ENCODE measurements at places on chromosomes 16 and 17. TPM values are rescaled to one million over a fixed set of nuclear protein-coding genes. Genes with fewer than 3 reads are reported as not detected.

ZNF830 gene
- 55.6 TPM for total RNA-seq

GRCh38 chr16:50267651-50268050, 1.3 kb downstream of the ADCY7 start:
- H3K36me3 ChIP-seq = peaks cover 2% of the 10 kb centered on the region
- peak overlapping the region; percentile 97 for H3K27ac ChIP-seq
- peak overlapping the region; percentile 96 for H3K4me3 ChIP-seq
- peak; percentile 44 for DNase-seq
- H3K4me1 ChIP-seq = peaks cover 98% of the 10 kb centered on the region

- no peak overlapping the region for H3K27ac ChIP-seq
- DNase-seq = no peak
- no peaks in the 10 kb centered on the region for H3K36me3 ChIP-seq
These were observed 5.4 kb upstream of the BCAR1 start for GRCh38 chr16:75256696-75257343.

CFAP97D1 gene
- not detected for total RNA-seq

DNA sequence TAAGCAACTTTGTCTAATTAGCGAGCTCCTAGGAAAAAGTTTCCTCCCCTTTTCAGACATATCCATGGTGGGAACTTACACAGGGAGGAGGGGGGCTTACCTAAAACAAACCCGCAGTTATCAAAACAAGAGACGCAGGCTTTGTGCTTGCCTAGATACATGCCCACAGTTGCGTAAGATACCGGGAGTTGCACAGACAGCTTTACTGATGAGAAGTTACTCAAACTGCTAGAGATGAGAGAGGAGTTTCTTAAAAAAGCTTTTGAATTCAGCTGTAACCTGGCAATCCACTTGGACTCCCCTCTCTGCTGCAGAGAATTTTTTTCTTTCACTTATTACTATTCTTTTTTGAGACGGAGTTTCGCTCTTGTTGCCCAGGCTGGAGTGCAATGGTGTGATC, 6.8 kb upstream of the ZP2 start:
- H3K4me1 ChIP-seq = no peaks in the 10 kb centered on the region
- peaks cover 15% of the 10 kb centered on the region for H3K27me3 ChIP-seq
- no peak for DNase-seq
- no peak overlapping the region for H3K27ac ChIP-seq

TBX6 gene
- total RNA-seq = 2.4 TPM

DNA sequence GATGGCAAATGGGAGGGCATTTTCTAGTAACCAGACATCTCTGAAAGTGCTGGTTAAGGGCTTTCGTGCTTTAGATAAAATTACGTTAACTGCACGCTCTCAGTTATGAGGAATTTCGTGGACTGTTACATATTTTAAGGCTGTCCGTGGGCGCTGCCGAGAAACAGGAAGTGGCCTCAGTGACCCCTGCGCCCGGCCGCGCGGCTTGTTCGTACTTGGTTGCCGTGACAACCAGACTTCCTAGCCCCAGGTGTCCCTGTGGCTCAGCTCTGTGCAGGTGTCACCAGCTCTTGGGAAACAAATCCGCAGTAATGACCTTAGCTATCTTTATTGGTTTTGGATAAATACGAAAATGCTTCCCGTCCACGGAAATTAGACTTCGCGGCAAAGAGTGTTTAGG, 52.7 kb downstream of the LMF1 start:
- H3K27me3 ChIP-seq = no peaks in the 10 kb centered on the region
- H3K27ac ChIP-seq = no peak overlapping the region
- H3K4me1 ChIP-seq = peaks cover 12% of the 10 kb centered on the region
- no peak for DNase-seq
- no peak overlapping the region for H3K4me3 ChIP-seq

- H3K4me3 ChIP-seq = no peak overlapping the region
- no peak for DNase-seq
- peaks cover 16% of the 10 kb centered on the region for H3K27me3 ChIP-seq
- peaks cover 6% of the 10 kb centered on the region for H3K4me1 ChIP-seq
These were observed 642.7 kb downstream of the HS3ST4 start for GRCh38 chr16:26334218-26335111.

GRCh38 chr17:68749349-68750207, 148.4 kb upstream of the FAM20A start:
- H3K4me1 ChIP-seq = no peaks in the 10 kb centered on the region
- H3K27me3 ChIP-seq = peaks cover 9% of the 10 kb centered on the region
- peak overlapping the region; percentile 3 for H3K27ac ChIP-seq
- no peaks in the 10 kb centered on the region for H3K36me3 ChIP-seq

KRT222 gene
- not detected for total RNA-seq

KCTD5 gene
- total RNA-seq = 24.3 TPM

DNA sequence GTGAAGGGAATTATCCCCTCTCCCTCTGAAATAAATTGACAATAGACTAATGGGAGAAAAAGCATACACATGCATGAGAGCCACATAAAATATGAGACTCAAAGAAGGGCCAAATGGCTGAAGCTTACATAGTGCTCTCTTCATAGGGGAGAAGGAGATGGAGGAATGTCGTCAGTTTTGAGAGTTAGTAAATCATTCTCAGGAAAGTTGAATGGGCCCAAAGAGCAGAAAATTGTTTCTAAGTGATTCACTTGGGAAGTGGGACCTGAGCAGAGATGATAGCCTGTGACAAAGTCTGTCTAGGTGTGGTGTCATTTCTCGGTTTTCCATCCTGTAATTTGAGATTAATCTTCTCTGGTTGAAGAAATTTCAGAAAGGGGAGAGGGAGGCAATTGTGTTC, 35.0 kb downstream of the BCAS3 start:
- H3K4me3 ChIP-seq = no peak overlapping the region
- H3K4me1 ChIP-seq = no peaks in the 10 kb centered on the region
- peaks cover 33% of the 10 kb centered on the region for H3K36me3 ChIP-seq
- no peak for DNase-seq
- H3K27me3 ChIP-seq = no peaks in the 10 kb centered on the region
- no peak overlapping the region for H3K27ac ChIP-seq

DNA sequence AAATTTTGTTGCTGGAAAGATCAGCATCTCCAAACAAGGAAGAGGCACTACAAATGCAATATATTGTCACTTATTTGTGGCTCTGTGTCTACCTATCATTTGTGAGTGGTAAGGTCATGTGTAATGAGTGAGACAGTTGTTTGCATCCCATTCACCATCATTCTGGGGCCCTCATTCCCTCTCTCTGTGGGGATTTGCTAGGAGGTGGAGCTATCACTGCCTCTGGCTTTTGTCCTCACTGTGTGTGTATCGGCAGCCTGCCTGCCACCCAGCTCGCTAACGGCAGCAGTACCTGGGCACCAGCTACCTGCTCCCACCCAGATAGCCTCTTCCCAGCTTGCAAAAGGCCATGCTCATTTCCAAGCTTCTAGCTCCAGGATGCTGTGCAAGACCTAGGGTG, 379.2 kb upstream of the ZFHX3 start:
- no peak overlapping the region for H3K27ac ChIP-seq
- H3K36me3 ChIP-seq = no peaks in the 10 kb centered on the region
- no peak overlapping the region for H3K4me3 ChIP-seq
- no peaks in the 10 kb centered on the region for H3K4me1 ChIP-seq

GRCh38 chr16:8916541-8917225, 34.5 kb downstream of the LITAFD start:
- no peaks in the 10 kb centered on the region for H3K36me3 ChIP-seq
- no peak overlapping the region for H3K27ac ChIP-seq
- peaks cover 24% of the 10 kb centered on the region for H3K4me1 ChIP-seq
- no peak overlapping the region for H3K4me3 ChIP-seq
- H3K27me3 ChIP-seq = no peaks in the 10 kb centered on the region

- peak overlapping the region; percentile 75 for H3K4me3 ChIP-seq
- H3K27ac ChIP-seq = peak overlapping the region; percentile 98
- no peaks in the 10 kb centered on the region for H3K27me3 ChIP-seq
- peaks cover 99% of the 10 kb centered on the region for H3K4me1 ChIP-seq
- no peaks in the 10 kb centered on the region for H3K36me3 ChIP-seq
These were observed 333.0 kb downstream of the SEC14L1 start for GRCh38 chr17:77473615-77474226.

- H3K36me3 ChIP-seq = peaks cover 10% of the 10 kb centered on the region
- H3K27ac ChIP-seq = peak overlapping the region; percentile 32
- H3K4me3 ChIP-seq = no peak overlapping the region
- DNase-seq = no peak
- H3K4me1 ChIP-seq = peaks cover 45% of the 10 kb centered on the region
These were observed 21.7 kb downstream of the ATP6V0D1 start for GRCh38 chr16:67459066-67459860.

FAHD1 gene
- 12.1 TPM for total RNA-seq

FUS gene
- total RNA-seq = 637 TPM

TMEM100 gene
- total RNA-seq = not detected

- peaks cover under 1% of the 10 kb centered on the region for H3K36me3 ChIP-seq
- peaks cover 11% of the 10 kb centered on the region for H3K27me3 ChIP-seq
- H3K27ac ChIP-seq = no peak overlapping the region
- no peak overlapping the region for H3K4me3 ChIP-seq
- no peak for DNase-seq
These were observed 223.2 kb upstream of the GSE1 start for GRCh38 chr16:85389679-85390470.

GRCh38 chr17:55659661-55660060, 63.0 kb downstream of the TMEM100 start:
- no peak for DNase-seq
- H3K4me3 ChIP-seq = no peak overlapping the region
- H3K36me3 ChIP-seq = no peaks in the 10 kb centered on the region

DNA sequence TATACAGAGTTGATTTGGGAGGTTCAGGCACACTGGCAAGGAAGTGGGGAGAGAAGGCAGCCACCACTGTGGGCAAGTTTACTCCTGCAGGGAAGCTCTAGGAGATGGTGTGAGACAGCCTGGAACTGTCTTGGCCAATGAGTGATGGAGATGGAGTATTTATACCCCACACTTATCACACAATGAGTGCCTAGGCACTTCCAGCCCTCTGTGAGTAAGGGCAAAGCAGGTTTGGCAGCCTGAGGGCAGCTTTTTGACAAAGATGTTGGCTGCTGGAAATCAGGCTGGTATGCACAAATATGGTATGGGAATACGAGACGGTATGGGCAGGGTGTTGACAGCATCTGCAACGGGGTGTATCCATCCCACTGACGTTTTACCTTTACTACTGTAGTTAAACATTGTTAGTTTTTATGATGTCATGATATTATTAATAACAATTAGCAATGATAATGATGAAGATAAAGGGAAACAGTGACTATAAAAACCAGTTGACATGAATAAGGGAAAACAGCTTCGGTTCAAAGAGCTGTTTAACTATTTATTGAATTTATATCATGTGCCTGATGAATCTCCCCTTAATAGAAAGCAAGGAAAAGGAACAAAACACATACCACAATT, 149.9 kb downstream of the CDK5R1 start:
- no peaks in the 10 kb centered on the region for H3K4me1 ChIP-seq
- DNase-seq = no peak
- H3K36me3 ChIP-seq = no peaks in the 10 kb centered on the region
- no peak overlapping the region for H3K27ac ChIP-seq
- H3K4me3 ChIP-seq = no peak overlapping the region

HLF gene
- 0.49 TPM for total RNA-seq

DNA sequence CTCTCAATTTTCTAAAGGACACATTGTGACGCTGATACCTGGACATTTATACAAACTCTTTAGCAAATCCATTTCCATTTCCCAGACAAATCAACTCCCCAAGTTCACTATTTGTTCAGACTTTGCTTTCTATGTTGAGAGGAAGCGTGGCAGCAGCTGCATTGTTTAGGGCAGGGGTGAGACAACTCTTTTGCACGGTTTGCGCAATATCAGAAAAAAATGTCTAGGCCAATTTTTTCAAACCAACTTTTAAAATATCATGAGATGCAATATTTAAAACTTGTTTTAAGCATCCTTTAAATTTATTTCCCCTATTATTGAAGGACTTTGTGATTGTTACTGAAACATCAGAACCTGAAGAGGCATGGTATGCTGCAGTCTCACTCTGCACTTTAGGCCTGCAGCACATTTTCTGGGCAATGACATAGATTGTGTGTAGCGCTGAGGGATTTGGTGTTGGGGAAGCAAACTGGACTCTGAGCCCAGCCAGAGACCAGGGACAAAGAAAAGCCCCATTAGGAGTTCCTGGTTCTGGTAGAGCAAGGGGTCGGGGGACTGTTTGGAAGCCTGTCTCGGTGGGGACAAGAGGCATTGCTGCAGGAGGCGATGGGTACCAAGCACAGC, 6.4 kb upstream of the CCDC182 start:
- H3K27ac ChIP-seq = no peak overlapping the region
- no peak for DNase-seq
- H3K4me1 ChIP-seq = peaks cover 13% of the 10 kb centered on the region

GRCh38 chr17:81866440-81867169, 4.5 kb downstream of the ARHGDIA start:
- no peaks in the 10 kb centered on the region for H3K27me3 ChIP-seq
- no peak overlapping the region for H3K4me3 ChIP-seq
- peaks cover 4% of the 10 kb centered on the region for H3K36me3 ChIP-seq
- no peak for DNase-seq
- peak overlapping the region; percentile 76 for H3K27ac ChIP-seq

PDILT gene
- not detected for total RNA-seq

DNA sequence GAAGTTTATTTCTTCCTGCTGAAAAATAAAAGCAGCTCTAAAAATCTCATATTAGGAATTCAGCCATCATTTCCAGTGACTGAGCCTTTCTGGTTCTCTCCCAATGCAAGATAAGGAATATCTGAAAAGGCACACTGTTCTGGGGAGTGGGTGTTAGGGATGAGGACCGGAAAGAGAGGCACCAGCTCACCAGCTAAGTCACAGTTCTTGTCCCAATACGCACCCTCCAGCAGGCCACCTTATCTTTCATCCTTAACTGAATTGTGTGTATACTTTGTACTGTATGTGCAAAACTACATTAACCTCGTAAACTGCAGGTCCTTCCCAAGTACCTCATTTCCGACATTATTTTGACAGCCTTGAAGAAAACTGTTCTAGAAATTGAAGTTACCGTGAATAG, 11.0 kb downstream of the AMFR start:
- no peak overlapping the region for H3K27ac ChIP-seq
- DNase-seq = no peak
- H3K36me3 ChIP-seq = peaks cover 50% of the 10 kb centered on the region
- H3K27me3 ChIP-seq = no peaks in the 10 kb centered on the region
- H3K4me1 ChIP-seq = peaks cover 34% of the 10 kb centered on the region
- H3K4me3 ChIP-seq = no peak overlapping the region

ITGAD gene
- total RNA-seq = not detected

DNA sequence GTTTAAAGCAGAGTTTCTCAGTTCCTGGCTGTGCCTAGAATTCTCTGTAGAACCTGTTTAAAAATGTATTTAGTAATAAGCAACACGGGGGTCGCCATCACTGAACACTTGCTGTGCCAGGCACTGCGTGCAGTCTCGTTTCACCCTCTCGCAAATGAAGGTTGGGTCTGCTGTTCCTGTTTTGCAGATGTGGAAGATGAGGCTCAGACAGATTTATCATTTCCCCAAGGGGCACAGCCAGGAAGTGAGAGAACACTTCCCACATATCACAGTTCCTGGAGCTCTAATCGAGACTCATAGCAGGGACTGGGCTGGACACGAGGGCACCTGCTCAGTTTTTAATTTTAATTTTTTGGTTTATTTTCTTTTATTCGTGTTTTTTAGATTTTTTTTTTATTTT, 122.7 kb downstream of the ABCC6 start:
- peaks cover 9% of the 10 kb centered on the region for H3K4me1 ChIP-seq
- H3K36me3 ChIP-seq = peaks cover 79% of the 10 kb centered on the region
- no peaks in the 10 kb centered on the region for H3K27me3 ChIP-seq
- no peak overlapping the region for H3K27ac ChIP-seq

Data from naive thymus-derived CD8-positive, alpha-beta T cell (primary cell).